ENCODE measurements at places on chromosomes 2 and 18. TPM values are rescaled to one million over a fixed set of nuclear protein-coding genes. Genes with fewer than 3 reads are reported as not detected.

GRCh38 chr2:172220121-172220520, 117.4 kb upstream of the DLX2 start:
- DNase-seq: no peak

- DNase-seq: no peak
Measured at GRCh38 chr2:47237375-47238334, 82.5 kb upstream of the STPG4 start.

GRCh38 chr2:10167316-10167715, 44.8 kb downstream of the RRM2 start:
- DNase-seq: no peak

GRCh38 chr2:237352279-237352845, 61.6 kb downstream of the COL6A3 start:
- DNase-seq: no peak

GRCh38 chr18:37754141-37754540, 188.5 kb upstream of the CELF4 start:
- no peak for DNase-seq

MEX3C gene
- total RNA-seq: 31.5 TPM

- DNase-seq: no peak
Measured at GRCh38 chr2:82007071-82007664, 1702.6 kb upstream of the LRRTM1 start.

NOP58 gene
- 53.7 TPM for total RNA-seq

DNA sequence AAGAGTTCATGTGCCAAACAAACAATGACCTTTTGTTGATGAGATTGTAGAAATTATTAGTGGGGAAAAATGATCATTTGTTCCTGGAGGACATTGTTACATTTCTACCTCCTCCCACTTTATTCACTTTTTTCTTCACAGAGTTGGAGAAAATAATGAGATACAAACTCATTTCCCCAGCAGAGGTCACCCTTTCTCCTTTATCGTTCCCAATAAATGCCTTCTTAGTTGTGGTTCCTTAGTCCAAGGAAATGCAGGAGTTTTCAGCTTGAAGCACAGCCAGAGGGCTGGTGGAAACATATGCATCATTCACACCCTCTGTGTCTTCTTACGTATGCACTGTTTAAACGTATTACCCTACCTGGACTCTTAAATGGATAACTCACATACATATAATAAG, 108.8 kb downstream of the SLC4A3 start:
- no peak for DNase-seq

DNA sequence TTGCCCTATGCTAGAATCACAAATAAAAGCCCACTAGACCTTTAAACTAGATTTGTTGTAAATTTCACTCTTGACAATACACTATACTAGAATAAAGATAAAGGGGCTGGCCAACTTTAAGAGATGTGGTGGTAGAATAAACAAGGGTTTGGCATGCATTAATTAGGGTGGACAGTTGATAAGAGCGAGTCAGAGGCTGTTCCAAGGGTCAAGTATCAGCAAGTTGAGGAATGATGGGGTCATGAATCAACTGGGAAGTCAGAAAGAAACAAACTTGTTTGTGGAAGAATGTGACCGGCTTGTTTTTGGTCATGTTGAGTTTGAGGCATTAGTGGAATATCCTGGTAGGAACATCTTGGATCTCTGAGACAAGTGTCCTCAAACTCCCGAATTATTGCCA, 398.3 kb upstream of the TNP1 start:
- no peak for DNase-seq

MOCOS gene
- total RNA-seq: 2.3 TPM

SERPINB5 gene
- total RNA-seq: 404 TPM

COL4A3 gene
- total RNA-seq: 0.56 TPM

SCYGR4 gene
- total RNA-seq: 5.1 TPM

DNA sequence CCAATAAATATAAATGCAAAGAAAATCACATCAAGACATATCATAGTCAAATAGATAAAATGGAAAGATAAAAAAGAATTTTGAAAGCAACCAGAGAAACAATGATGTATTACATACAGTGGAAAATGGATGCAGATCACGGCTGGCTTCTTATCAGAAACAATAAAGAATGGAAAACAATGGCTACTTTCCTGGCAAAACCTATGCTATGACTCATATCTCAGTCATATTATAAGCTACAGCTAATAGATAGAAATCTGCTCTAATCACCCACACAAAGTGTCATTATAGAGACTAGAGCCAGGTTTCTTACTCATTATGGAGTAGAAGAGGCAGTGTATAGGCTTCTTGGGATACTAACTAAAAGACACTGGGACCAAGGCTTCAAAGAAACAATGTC, 93.5 kb upstream of the TACR1 start:
- DNase-seq: no peak

SPOPL gene
- total RNA-seq: 40.1 TPM

Data from lower leg skin (tissue), 4 donors.